ENCODE measurements at places on chromosomes 11 and 22.

- DNase-seq: peak; percentile 90
Observed at GRCh38 chr11:130181295-130182272, 22.0 kb downstream of the ST14 start.

DNA sequence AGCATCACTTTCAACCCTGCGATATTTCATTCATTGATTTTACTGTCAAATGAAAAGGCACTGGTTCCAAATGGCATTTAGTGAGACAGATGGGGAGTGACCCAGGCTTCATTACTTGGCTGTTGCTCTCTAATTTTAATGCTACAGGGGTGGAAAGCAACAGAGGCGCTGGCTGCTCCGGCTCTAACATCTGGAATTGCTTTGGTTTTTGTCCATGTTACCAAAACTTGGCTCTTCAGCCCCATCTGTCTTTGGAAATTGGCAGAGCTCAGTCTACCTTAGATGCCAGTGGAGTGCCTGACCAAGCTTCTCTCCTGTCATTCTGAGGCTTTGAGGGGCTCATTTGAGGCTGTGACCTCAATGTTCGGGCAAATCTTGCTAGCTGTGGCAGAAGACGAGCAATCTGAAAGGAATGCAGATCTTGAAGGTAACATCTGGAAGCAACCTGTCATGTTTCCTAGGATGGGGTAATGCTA lies 409.5 kb upstream of the SYN3 start:
- no peak for DNase-seq

DNA sequence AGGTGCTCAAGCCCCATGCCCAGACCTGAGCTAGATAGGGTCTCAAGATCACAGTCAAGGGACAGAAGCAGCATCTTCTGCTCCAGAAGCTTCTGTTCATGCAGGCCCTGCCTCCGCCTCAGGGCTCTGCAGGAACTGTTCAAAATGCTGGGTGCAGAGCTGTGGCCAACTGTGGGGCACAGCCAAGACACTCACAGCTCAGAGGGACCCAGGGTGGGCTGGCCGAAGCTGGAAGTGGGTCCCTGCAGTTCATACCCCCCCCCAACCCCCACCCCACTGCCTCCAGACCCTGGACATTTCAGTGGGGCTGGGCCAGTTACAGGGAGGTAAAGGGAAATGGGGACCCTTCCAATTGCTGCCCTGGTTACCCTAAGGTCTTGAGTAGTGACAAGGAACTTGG lies 129.0 kb downstream of the CRYBB2 start:
- DNase-seq: no peak

GRCh38 chr22:42714308-42714707 lies 6.4 kb downstream of the A4GALT start:
- no peak for DNase-seq

DNA sequence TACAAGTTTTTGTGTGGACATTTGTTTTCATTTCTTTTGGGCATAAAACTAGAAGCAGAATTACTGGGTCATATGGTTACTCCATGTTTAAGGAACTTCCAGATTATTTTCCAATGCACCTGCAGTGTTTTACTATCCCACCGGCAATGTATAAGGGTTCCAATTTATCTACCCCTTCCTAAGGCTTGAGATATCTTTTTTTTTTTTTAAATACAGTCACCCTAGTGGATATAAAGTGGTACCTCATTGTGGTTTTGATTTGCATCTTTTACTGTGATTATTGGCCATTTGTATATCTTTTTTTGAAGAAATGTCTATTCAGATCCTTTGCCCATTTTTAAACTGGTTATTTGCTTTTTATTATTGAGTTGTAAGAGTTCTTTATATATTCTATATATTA lies 34.6 kb upstream of the UCP3 start:
- no peak for DNase-seq

DNA sequence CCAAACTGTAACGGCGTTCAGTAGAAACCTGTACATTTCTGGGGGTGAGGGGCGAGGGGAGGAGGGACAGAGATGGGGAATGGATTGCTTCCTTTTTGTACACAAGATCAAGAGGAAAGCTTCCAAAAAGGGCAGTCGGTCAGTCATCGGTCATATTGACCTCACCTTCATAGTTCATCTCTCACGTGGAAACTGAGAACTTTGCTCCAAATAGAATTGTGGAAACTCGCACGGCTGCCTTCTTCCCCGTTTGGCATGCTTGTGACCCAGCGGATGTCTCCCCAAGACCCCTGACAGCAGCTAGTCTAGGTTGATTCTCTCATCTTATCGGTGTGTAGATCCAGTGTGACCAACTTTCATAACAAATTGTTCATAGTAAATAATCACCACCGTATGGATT lies 47.6 kb downstream of the KCNC1 start:
- no peak for DNase-seq

DNA sequence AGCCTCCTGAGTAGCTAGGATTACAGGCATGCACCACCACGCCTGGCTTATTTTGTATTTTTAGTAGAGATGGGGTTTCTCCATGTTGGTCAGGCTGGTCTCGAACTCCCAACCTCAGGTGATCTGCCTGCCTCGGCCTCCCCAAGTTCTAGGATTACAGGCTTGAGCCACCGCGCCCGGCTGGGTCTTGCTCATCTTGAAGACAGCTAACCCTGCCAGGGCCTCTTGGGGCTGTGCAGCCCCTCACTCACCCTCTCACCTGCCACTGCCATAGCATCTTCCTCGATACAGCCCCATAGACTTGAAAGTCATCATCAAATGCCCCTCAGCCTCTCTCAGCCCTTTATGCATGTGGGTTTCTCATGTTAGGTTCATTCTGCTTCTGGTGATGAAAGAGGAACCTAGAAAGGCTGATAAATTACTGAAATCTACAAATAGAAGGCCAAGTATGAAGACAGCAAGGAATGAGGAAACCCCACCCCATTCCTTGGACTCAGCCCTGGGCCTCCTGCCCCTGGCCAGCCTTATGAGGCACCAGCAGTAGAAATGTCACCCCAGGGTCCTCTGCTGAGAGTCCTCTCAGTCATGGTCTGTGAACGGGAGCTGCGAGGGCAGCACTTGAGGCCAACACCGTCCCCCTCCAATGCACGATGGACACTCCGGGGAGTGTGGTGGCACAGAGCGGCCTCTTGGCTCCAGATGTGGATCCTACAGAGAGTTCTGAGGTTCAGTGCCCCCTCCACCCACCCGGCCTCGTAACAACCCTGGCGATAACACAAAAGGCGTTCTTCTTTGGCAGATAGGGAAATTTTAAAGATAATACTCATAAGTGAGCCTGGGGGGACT lies 24.8 kb downstream of the SCGB1A1 start:
- no peak for DNase-seq

DNA sequence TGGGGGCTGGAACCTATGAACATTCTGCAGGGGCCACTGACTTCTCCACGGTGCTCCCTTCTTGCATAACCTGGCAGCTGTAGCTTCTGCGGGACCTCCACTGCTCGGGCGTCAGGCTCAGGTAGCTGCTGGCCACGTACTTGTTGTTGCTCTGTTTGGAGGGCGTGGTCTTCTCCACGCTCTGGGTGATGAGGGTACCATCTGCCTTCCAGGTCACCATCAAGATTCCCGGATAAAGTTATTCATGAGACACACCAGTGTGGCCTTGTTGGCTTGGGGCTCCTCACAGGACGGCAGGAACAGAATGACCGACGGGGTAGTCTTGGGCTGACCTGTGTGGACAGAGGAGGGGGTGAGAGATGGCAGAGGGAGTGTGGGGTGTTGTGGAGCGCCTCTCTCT lies 6.5 kb upstream of the DRICH1 start:
- no peak for DNase-seq

- DNase-seq: no peak
Observed at GRCh38 chr22:35781898-35782297, 64.2 kb downstream of the APOL5 start.

- no peak for DNase-seq
Observed at GRCh38 chr22:35148381-35148780, 82.4 kb downstream of the ISX start.

DNA sequence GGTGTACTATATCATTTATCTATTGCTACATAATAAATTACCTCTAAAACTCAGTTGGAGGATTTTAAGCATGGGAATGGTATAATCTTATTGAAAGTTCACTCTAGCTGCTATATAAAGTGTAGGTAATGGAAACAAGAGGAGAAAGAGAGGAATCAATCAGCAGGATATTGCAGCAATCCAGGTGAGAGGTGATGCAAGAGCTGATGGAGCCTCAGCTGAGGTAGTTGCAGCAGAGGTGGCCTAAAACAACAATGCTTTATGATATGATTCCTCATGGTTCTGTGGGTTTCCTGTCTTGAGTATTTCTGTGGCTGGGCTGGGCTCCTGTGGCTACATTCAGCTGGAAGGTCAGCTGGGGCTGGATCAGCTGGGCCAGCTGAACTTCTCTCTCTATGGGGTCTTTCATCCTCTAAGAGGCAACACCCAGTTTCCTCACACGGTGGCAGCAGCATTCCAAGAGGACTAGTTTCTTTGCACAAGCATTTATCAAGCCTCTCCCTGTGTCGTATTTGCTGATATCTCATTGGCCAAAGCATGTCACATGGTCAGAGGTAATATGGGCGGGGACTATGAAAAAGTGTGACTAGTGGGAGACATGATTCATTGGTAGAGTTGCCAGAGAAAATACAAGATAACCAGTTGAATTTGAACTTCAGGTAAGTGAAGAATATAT lies 135.4 kb upstream of the LARGE1 start:
- DNase-seq: peak; percentile 16

GRCh38 chr11:83280256-83280655 lies 5.9 kb downstream of the CCDC90B start:
- no peak for DNase-seq

DNA sequence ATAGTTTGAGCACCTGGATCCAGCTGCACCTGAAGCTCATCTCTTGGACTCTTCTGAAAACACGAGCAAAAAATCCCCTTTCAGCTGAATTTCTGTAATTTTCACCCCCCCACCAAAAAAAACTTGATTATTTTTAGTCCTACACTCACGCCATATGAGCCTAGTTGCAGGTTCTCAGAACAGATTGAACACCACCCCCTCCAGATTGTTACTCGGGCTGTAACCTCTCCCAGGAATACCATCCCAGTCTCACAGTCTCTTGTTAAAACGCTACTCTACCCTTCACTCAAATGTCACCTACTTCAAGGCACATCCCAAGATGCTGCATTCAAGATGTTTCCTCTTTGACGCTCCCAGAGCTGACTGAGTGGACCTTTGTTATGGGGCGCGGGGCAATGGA lies 96.3 kb upstream of the PRDM11 start:
- DNase-seq: no peak

DNA sequence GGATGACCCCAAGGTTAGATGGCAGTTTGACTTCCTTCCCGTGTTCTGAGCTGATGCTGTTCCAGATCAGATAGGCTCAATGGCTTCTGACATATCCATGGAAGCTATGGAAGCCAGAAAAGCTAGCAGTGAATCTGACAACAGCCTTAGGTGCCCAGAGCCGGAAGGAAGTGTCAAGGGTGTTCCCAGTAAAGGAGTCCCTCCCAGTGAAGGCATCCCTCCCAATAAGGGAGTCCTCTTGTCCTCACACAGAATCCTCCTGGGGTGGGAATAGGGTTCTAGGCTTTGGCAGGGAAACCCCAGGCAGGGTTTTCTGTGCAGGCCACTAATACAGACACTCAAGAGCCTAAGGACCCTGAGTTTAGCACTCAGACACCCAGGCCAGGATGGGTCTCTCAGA lies 47.0 kb upstream of the ISX start:
- DNase-seq: no peak

DNA sequence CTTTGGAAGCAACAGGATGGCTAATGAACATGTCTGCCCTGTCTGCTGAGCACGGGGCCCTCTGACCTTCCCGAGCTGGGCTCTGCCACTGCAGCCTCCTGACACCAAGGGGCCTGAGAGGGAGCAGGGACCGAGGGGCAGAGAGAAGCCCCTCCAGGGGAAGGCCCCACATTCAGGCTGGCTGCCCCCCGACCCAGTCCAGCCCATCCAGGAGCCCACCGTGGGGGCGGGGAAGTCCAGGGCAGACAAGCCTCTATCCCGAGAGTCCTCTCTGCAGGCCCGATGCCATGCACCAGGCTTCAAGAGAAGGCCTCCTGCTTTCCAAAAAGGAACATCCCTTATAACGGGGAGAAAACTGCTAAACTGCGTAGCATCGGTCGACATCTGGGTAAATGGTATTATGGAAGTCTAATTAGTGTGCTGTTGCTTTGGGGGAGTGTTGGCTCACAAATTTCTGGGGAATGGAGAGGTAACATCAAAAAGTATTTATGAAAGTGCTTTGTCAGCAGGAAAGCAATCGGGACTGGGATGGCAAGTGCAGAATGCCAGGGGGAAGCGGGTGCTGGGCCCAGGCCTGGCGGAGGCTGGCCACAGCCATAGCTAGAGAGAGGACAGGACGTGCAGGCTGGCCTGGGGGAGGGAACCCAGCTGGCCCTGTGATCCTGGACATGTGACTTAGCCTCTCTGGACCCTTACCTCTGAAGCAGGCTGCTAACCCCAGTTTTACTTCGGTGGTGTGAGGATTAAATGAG lies 5.3 kb upstream of the SHISAL1 start:
- no peak for DNase-seq

GRCh38 chr11:12359761-12360160 lies 17.6 kb upstream of the PARVA start:
- no peak for DNase-seq

DNA sequence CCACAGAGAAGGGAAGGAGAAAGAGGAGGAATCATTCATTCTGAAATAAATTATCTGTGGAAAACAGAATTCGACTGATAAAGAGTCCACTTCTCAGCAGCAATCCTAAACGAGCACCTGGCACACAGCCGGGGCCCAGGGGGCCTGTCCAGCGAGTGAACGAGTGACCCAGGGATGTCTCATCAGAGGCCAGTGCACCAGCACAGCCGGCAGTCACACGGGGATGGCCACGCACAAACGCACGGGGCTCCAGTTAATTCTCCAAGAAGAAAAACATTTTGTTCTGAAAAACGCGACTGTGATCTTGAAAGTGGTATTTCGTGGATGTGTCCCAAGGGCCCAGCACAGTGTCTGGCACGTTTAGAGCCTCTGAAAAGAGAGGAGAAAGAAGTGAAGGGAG lies 154.6 kb downstream of the BRD1 start:
- no peak for DNase-seq

- DNase-seq: no peak
Observed at GRCh38 chr11:28504555-28505110, 396.4 kb downstream of the METTL15 start.

DNA sequence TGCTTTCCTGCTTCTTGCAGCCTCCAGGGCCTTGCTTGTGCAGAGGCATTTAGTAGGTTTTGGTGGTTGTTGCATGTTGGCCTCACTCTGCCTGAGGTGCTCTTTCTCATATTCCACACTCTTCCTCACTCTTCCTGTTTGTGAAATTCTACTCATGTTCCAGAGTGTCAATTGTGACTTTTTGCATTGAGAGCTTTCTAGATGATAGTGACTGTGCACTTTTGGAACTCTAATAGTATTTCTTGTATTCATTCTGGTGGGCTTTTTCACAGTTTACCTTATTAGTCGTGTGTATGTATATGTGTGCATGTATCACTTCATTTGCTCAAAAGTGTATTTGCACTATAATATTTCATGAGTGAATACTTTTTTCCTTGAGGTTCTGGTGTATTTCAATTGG lies 11.3 kb downstream of the HSD17B12 start:
- DNase-seq: no peak
